WTC11 (cell line): ENCODE measurements at places on chromosomes 2 and 18. TPM values are rescaled to one million over a fixed set of nuclear protein-coding genes. Genes with fewer than 3 reads are reported as not detected.

The STARD6 gene
- total RNA-seq: 0.23 TPM in 1 of 3 replicates, not detected in the others

- no peaks in the 10 kb centered on the region for H3K4me1 ChIP-seq
- no peaks in the 10 kb centered on the region for H3K27me3 ChIP-seq
- no peak overlapping the region for H3K4me3 ChIP-seq
- H3K27ac ChIP-seq: no peak overlapping the region
- DNase-seq: no peak
These were observed 44.6 kb upstream of the GCG start for GRCh38 chr2:162196638-162197037.

- no peaks in the 10 kb centered on the region for H3K36me3 ChIP-seq
- H3K27me3 ChIP-seq: no peaks in the 10 kb centered on the region
- peaks cover 12% of the 10 kb centered on the region for H3K4me1 ChIP-seq
- DNase-seq: no peak
These were observed 83.5 kb downstream of the LDLRAD4 start for GRCh38 chr18:13302040-13302439.

- H3K4me3 ChIP-seq: no peak overlapping the region
- no peaks in the 10 kb centered on the region for H3K36me3 ChIP-seq
- H3K27me3 ChIP-seq: no peaks in the 10 kb centered on the region; the same call in 1 of the 2 replicates
- H3K27ac ChIP-seq: no peak overlapping the region
These were observed 37.9 kb upstream of the PIK3C3 start for GRCh38 chr18:41917181-41917580.

- H3K4me1 ChIP-seq: peaks cover 16% of the 10 kb centered on the region
- H3K27me3 ChIP-seq: no peaks in the 10 kb centered on the region
- H3K36me3 ChIP-seq: no peaks in the 10 kb centered on the region
- no peak overlapping the region for H3K27ac ChIP-seq
These were observed 62.3 kb upstream of the NYAP2 start for GRCh38 chr2:225337183-225337582.

GRCh38 chr2:241073166-241074064, 28.7 kb downstream of the MTERF4 start:
- no peak overlapping the region for H3K27ac ChIP-seq
- no peaks in the 10 kb centered on the region for H3K4me1 ChIP-seq
- H3K4me3 ChIP-seq: no peak overlapping the region
- peak; percentile 12 for DNase-seq
- no peaks in the 10 kb centered on the region for H3K27me3 ChIP-seq

DNA sequence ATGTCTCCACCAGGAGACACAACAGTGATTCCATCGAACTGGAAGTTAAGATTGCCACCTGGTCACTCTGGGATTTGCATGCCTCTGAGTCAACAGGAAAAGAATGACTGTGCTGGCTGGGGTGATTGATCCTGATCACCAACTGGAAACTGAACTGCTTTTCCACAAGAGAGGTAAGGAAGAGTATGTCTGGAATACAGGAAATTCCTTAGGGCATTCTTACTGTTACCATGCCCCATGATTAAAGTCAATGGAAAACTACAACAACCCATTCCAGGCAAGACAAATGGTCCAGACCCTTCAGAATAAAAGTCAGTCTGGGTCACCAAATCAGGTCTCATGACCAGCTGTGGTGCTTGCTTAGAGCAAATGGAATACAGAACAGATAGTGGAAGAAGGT, 12.0 kb upstream of the DDX1 start:
- H3K4me1 ChIP-seq: peaks cover 10% of the 10 kb centered on the region
- H3K27ac ChIP-seq: peak overlapping the region; percentile 55; the same call in 1 of the 2 replicates
- H3K4me3 ChIP-seq: no peak overlapping the region
- no peak for DNase-seq

- H3K4me3 ChIP-seq: no peak overlapping the region
- H3K36me3 ChIP-seq: peaks cover 6% of the 10 kb centered on the region
- H3K27ac ChIP-seq: no peak overlapping the region
- H3K4me1 ChIP-seq: no peaks in the 10 kb centered on the region
- no peak for DNase-seq
These were observed 460.7 kb upstream of the MEIS1 start for GRCh38 chr2:65974067-65974723.

- no peak overlapping the region for H3K27ac ChIP-seq
- H3K36me3 ChIP-seq: peaks cover 52% of the 10 kb centered on the region
- no peaks in the 10 kb centered on the region for H3K4me1 ChIP-seq
- H3K4me3 ChIP-seq: no peak overlapping the region
These were observed 7.4 kb downstream of the MRPL30 start for GRCh38 chr2:99188357-99188756.

- no peaks in the 10 kb centered on the region for H3K27me3 ChIP-seq
- no peak for DNase-seq
- no peak overlapping the region for H3K4me3 ChIP-seq
- H3K4me1 ChIP-seq: peaks cover 37% of the 10 kb centered on the region
- peak overlapping the region; percentile 69; the same call in 1 of the 2 replicates for H3K27ac ChIP-seq
- H3K36me3 ChIP-seq: peaks cover 50% of the 10 kb centered on the region
These were observed 115.4 kb downstream of the PXDN start for GRCh38 chr2:1628893-1629292.
